ENCODE measurements at places on chromosomes 4 and X.

- DNase-seq = no peak
These were observed 13.3 kb downstream of the FUNDC1 start for GRCh38 chrX:44529310-44529709.

GRCh38 chr4:184385705-184386141 is 88.6 kb downstream of the IRF2 start:
- DNase-seq = no peak

DNA sequence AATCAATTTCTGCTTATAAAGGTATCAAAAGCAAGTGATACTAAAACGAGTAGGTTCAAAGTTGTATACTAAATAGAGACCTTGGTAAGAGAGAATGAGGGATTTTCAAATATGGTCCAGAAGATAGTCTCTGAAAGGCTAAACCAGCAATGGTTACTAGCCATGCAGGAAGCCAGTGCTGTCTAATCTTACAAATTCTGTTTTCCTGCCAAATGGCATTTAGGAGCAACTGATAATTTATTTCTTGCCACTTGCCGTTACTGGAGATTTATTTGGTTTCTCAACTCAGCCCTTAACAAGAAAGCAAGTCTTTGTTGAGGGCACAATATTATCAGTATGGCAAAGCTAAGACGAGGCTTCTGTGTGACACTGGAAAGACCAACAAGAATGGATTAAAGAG is 47.2 kb downstream of the MAP7D3 start:
- no peak for DNase-seq

GRCh38 chr4:7356667-7357310 is 77.9 kb downstream of the PSAPL1 start:
- no peak for DNase-seq

DNA sequence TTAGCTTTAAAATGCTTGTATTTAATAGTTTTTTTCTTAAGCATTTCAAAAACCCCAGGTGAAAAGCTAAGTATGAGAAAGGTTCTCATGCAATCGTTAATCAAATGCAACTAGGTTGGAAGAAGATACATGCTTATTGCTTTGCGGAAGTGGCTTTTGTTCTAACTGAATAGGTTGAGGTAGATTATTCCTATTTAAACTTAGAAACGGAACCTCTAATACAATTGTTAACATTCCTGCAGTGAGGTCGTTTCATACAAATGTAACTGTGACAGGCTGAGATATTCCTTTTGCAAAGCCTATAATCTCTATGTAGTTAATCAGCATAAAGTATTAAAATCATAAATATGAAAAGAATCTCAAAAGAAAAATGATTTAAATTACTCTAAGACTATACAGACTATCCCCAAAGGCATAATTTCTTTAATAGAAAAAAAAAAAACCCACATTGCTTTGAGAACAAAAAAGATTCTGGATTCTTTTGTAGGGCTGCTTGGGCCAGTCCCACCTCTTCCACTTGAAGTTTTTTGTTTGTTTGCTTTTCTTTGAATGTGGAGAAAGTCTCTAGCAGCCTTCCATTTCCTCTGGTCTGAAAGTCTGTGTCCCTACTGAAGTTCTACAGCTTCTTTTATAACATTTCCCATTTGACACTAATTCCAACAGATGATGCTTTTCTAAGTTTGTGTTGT is 25.6 kb upstream of the SORBS2 start:
- no peak for DNase-seq

GRCh38 chr4:23091711-23092110 is 399.0 kb downstream of the GBA3 start:
- DNase-seq = no peak

DNA sequence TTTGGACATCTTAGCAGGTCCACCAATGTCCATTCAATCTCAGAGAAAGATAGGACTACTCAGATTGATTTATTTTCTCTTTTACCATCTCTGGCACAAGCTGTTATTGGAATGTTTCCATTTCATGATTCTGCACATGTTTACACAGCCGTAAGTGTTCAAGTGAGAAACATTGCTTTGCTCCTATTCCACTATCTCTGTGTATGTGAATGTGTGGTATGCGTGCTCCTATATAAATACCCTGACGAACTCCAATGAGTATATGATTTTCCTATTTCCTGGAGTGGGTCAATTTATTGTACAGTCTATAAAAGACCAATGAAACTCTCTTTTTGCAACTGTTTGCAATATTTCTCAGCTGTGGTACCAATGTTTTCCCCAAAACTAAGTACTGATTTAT is 221.0 kb upstream of the GALNT7 start:
- no peak for DNase-seq

- DNase-seq = no peak
These were observed 8.7 kb downstream of the GAB1 start for GRCh38 chr4:143345356-143345755.

DNA sequence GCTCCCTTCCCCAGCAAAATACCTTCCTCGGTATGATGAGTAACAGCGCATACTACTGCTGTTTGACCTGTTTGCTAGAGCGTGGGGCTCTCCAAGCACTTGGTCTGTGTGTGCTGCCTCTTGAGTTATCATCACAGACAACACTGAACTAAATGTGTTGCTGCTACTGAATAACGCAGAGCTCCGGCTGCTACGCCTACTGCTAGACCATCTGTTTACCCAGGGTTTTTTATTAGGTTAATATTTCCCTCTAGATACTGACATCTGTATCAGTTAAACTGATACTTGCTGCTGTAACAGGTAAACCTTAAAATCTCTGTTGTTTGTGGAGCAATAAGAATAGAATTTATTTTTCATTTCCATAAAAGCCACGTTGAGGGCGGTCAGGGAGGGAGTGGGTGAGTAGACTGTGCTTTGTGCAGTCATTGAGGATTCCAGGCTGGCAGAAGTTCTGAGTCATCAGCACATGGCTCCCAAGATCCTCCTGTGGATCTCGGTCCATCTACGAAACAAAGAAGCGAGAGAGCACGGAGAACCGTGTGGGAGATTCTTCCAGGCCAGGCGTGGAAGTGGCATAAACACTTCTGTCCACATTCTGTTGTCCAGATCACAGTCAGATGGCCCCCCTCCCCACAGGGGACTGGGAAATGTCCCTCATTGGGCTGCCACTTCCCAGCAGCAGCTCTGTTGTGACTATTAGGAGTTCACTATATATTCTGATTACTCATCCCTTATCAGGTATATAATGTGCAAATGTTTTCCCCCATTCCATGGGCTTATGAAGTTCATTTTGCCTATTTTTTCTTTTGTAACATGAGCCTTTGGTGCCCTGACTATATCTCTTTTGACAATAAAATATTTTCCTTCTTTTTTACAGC is 14.1 kb downstream of the GRK4 start:
- no peak for DNase-seq

GRCh38 chr4:1727117-1728031 is 6.1 kb downstream of the TACC3 start:
- no peak for DNase-seq

GRCh38 chr4:65515646-65516045 is 154.6 kb downstream of the EPHA5 start:
- DNase-seq = no peak

DNA sequence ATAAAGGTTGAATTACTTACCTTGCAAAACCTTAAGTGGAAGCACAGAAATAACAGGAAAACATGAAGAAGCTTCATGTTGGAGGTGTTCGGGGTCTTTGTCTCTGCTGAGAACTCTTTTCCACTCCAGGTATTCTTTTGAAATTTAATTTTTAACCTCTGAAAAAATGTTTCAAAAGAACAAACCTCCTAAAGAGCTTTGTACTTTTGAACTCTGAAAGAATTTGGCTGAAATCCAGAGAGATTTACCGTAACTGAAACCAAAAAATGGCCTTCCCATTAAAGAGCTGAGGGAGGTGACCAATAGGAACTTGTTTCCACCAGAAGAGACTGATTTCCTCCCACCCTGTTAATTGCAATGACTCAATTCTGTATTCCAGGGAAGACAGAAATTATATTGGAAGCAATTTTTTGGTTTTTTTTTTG is at the start of gene CFI:
CFI (minus strand) TSS at position 105 of the 425 bp plus-strand sequence; CDS start at position 77, 28 bp downstream.
- no peak for DNase-seq

- DNase-seq = no peak
These were observed 165.1 kb upstream of the PPARGC1A start for GRCh38 chr4:24054910-24055309.

DNA sequence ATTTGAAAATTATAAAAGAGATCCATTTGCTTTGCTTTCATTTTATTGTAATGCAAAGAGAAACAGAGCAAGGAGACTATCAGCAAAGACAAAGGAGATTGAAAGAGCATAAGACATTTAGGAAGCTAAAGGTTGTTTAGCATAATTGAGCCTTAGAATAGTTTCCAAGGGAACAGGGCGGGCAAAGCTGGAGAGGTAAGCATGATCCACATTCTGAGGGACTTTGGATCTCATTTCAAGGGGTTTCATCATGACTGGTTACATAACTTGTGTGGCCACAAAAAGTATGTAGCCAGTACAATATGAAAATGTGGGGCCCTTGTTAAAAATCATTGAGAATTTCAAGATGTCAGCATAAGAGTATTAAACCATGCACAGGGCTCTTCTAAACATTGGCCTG is 406.5 kb downstream of the RPA4 start:
- no peak for DNase-seq

- DNase-seq = no peak
These were observed 139.2 kb upstream of the AGTR2 start for GRCh38 chrX:116031331-116031730.

GRCh38 chr4:182105416-182105815 is 137.8 kb upstream of the TENM3 start:
- DNase-seq = no peak

GRCh38 chr4:80072228-80072743 is 743 bp downstream of the ANTXR2 start:
- peak; percentile 47 for DNase-seq

- no peak for DNase-seq
These were observed 21.7 kb downstream of the DDIT4L start for GRCh38 chr4:100168521-100168920.

DNA sequence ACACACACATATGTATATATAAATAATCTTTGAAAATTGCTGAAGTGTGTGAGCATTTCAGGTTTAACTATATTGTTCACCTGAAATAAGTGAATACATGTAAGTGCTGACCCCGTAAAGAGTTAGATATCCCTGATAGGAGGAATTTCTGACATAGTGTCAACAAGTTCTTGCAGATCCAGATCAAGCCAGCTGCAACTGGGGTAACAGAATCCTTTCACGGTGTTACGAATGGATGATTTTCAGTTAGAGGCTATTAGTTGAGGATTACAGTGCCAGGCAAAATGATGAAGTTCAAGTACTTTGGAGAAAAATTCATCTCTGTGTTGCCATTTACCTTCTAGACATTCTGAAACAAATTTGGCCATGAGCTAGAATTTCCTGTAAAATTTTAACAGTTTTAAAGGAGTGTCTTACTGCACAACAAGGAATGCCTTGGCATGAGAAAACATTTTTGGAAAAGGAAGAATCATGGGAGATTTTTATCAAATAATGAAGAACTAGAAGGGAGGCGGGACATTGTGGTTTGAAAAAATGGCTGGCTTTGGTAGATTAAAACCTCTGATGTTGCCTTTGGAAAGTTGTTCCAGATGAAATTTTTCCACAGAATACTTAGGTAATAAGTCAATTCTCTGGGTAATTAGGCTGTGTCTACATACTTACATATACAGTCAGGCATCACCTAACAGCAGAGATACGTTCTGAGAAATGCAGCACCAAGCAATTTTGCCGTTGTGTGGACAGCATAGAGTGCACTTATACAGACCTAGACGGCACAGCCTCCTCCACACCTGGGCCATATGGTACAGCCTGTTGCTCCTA is 84.4 kb upstream of the FAT1 start:
- no peak for DNase-seq

GRCh38 chr4:4791299-4792111 is 68.0 kb upstream of the MSX1 start:
- DNase-seq = no peak

DNA sequence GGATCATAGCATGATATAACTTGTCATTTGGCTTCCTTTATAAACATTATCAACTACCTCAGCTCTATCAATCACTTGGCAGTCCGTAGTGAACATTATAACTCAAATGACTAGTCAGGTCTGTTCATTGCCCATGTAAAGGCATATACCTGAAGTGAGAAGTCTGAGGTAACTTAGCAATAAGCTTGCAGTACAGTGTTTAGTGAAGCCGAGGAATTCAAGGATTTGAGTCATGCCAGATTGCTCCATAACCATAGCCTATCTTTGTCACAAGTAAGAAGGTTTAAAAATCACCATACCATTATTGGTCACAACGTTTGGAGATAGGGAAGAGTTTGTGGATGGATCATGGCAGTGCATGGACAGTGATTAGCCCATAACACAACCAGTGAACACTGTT is 41.6 kb downstream of the AR start:
- no peak for DNase-seq

Data from liver (tissue), 10 donors.